NCI-H1417 (cell line): ENCODE measurements at places on chromosomes 1 and 21.

- no peak for DNase-seq
Measured at GRCh38 chr21:44951186-44951915, 11.5 kb downstream of the SLX9 start.

DNA sequence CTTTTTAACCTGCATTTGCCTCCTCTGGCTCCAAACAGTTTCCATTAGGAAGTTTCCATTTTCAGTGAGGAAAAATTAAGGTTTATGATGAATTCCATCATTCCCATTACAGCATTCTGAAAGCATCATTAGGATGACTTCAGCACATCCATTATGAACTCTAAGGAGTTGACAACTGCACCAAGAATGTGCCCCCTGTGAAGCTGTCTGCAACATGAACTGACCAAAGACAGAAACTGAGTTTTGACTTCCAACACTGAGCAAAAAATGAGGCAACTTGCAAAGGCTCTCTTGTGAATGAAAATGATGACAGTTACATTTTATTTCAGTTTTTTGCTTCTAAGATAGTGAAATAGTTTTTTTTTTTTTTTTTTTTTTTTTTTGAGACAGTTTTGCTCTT, 18.3 kb upstream of the KCNE1 start:
- DNase-seq, result no peak

- no peak for DNase-seq
Measured at GRCh38 chr1:228007801-228008341, 1.1 kb downstream of the WNT3A start.

DNA sequence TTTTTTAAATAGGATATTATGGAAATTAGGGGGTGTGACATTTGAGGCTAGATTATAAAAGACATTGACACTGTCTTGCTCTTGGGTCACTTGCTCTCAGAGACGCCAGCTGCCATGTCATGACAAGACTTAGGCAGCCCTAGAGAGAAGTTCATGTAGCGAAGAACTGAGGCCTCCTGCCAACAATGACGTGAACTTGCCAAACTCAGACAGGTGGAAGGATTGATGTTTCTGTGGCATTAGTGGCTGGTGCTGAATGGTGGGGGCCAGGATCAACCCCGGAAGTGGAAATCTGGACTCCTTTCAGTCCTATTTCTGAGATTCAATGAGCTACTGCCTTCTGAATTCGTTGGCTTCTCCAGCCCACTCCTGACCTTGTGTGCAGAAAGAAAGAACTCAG, 14.7 kb downstream of the NCF2 start:
- DNase-seq, result no peak

- DNase-seq, result peak; percentile 49
Measured at GRCh38 chr1:179883745-179884138, 1.7 kb downstream of the TOR1AIP1 start.

- DNase-seq, result no peak
Measured at GRCh38 chr21:41016472-41016871, 151.5 kb upstream of the BACE2 start.

GRCh38 chr1:15027515-15027986, 126.0 kb upstream of the TMEM51 start:
- peak; percentile 50 for DNase-seq

DNA sequence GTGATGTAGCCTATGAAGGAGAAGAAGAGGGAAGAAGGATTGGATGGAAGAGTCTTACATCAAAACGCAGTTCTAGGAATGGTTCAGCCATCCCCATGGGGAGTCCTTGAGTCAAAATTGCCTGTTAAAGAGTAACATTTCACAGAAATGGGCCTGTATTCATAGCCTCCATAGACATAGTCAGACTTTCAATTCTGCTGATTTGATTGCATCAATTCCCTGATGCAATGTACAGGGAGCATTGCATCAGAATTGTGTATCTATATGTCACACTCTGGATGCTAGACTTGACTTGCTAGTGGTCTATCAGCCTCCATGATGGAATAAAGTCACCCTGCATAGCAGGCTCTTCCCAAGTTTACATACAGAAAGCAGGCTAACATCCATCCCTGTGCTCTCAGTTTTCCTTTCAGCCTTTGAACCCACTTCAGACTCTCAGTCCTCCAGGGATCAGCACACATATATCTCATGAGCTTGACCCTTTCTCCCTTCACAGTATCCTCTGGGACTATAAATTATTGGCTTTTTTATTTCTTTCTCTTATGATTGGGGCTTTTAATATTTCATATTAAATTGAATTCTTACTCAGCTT, 1111.7 kb upstream of the B3GALT2 start:
- DNase-seq, result no peak

DNA sequence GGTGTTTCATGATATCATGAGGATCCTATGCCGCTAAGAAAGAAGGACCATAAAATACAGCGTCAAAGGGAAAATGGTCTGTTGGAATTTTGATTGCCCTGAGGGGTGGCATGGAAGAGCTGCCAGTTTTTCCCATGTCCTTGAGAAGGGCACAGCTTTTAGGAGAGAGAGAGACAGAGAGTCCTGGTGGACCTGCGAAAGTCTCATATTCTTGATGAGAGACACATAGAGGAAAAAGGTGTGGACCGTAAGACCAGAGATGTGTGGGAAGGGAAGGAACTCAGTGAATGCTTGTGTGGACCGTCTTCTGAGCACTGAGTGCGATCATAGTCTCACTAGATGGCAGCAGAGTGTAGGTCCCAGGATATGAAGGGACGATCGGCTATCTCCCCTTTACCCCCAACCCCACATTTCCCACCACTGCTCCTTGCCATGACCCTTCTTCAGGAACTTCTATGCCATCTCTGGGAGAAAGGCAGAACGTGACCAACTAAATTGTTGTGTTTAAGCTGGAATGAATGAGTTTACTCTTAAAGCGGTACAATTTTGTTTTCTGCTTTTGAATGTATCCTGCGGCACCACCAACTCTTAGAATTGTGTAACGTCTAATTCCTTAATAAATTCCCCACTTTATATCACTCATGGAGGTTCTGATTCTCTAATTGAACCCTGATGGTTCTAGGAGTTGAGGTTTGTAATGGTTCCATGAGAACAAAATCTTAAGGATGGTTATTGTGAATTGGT, 117.7 kb downstream of the CTH start:
- DNase-seq, result peak; percentile 71

DNA sequence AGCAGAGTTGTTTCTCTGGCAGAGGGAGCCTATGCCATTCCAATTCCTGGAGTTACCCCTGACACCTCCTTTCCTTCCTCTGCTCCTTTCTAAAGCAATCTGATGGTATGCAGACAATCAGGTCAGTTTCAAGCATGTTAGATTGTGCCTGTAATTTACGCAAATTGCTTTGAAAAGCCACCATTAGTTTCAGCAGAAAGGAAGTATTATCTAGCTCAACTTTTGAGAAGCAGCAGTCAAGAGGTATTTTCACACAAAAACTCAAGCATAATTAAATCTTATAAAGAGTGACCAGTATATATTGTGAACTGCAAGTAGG, 2.2 kb downstream of the ERRFI1 start:
- no peak for DNase-seq

DNA sequence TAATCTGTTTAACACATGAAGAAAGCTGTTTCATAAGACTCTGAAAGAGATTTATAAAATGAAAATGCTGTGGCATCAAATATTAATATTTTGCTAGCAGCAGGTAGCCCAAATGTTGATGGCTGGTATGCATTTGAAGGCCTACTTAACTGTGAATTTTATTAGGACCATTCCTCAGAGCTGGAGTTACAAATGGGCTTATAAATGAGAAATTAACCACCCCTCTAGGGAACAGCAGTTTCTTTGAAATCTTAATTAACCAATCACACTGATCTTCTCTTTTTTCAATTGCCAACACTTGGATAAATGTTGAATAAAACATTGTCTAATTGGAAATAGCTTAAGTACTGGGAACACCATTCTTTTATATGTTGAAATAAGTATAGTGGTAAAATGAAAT, 129.9 kb downstream of the GPR52 start:
- DNase-seq, result no peak

DNA sequence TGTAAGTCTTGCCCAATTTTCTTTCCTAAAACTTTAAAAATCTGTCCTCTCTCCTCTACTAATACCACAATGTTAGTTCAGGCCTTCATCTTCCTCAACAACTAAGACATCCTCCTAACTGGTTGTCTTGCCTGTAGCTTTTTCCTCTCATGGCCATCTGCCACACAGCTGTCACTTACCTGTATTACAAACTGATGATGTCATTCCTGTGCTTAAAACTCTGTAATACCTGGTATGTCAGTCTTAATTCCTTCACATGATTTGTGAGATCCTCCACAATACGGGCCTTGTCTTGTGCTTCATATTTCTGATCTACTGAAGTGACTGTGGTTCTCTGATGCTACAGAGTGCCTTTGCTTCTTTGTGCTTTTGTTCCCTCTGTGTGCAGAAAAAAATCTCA, 9.8 kb downstream of the MRPS14 start:
- no peak for DNase-seq

DNA sequence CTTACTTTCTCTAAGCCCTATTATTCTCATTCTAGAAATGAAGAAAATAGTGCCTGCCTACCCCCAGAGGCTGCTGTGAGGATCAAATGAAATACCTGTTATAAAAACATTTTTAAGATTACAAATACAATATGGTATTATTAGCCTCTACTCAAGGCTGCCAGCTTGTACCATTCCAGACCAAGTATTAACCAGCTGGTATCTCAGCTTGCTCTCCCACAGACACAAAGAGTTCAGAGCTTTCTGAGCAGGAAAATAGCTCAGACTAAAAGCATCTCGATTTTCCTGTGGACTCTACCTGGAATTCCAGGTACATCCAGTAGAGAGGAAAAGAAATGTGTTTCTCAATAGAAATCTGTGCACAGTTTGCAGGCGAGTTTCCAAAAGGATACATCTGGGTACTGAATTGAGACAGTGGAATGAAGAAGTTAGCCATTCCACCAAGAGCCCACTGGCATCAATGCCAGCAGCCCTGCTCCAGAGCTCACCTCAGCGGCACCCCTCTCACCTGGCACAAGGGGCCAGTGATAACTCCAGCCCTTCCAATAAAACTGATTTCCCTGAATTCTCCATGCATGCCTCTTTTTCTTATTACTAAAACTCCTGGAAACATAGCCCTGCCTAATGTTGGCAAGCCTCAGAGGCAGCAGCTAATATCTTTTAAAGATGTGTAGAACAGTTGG, 31.0 kb downstream of the TGFBR3 start:
- no peak for DNase-seq

GRCh38 chr1:101101360-101101759, 75.8 kb upstream of the DPH5 start:
- DNase-seq, result no peak
